ENCODE measurements at places on chromosomes 5 and 9.

GRCh38 chr9:29449306-29449705 lies 1876.0 kb upstream of the C9orf72 start:
- DNase-seq, result no peak

DNA sequence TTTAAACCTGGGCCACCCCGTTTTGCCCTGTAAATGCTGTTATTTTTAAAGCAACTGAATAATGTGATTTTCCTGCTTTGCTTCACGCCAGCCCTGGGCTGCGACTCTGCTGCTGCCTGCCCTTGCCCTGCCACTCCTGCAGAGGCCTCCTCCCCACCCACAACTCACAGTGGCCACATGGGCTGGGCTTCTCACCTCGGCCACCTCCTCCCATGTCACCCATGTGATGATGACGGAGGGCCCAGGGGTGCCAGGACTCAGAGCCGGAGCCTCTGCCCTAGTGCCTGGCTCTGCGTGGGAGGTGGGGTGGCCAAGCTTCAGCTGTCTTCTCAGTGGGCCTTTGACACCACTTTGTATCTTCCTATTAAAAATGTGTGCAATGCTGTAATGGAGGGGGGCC lies 48.1 kb upstream of the NKD2 start:
- DNase-seq, result no peak

DNA sequence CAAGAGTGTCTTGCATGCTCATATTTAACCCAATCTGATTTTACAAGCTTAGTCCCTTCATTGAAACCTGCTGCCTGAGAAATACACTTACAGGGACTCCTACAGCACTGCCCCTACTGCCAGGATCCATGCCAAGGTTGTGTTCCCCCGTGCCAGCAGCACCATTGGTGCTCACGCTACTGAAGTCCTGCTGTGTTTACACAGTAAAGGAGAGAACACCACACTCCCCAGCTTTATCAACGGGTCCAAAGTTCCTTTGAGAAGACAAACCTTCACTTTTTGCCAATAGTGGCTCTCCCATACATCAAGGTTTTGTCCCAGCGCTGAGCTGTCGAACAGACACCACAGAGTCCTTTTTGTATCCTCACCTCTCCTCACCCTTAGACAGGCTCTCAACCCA lies 155.1 kb upstream of the WWC1 start:
- DNase-seq, result no peak

- no peak for DNase-seq
Measured at GRCh38 chr5:54900984-54901725, 84.2 kb downstream of the ESM1 start.

DNA sequence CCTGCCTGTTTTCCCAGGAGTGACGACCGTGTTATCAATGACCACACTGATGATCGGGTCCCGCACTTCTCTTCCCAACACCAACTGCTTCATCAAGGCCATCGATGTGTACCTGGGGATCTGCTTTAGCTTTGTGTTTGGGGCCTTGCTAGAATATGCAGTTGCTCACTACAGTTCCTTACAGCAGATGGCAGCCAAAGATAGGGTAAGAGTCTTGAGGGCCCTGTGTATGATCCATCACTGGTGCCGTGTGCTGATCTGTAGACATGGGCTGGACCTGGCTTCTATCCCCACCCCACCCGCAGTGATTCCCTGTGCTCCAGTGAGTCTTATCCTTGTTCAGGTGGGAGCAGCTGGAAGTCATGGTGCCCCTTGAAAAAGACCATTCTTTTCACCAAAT lies 26.0 kb downstream of the GABRP start:
- no peak for DNase-seq

GRCh38 chr5:139862803-139863202 lies 67.2 kb downstream of the PSD2 start:
- no peak for DNase-seq

- no peak for DNase-seq
Measured at GRCh38 chr5:74221413-74221812, 419.1 kb downstream of the ENC1 start.

- DNase-seq, result no peak
Measured at GRCh38 chr9:110947491-110948044, 90.7 kb downstream of the LPAR1 start.

DNA sequence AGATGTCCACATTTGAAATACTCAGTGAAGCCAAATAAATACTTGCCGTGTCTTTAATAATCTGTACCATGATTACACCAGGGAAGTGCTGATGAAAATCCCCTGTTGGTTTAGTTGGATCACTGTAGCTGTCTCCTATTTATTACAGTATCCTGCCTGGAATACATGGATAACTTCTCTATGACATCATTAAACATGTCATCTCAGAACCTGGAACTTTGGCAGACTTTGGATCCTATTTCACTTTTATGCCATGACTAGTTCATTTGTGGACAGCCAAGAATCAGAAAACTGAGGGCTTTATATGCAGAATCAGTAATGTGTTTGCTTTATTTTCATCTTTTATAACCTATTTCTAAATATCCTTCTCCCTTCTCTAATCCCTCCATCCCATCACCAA lies at the start of gene TXNDC8:
Gene TXNDC8 (minus strand): TSS at position 137 of the 400 bp plus-strand sequence.
- DNase-seq, result no peak

DNA sequence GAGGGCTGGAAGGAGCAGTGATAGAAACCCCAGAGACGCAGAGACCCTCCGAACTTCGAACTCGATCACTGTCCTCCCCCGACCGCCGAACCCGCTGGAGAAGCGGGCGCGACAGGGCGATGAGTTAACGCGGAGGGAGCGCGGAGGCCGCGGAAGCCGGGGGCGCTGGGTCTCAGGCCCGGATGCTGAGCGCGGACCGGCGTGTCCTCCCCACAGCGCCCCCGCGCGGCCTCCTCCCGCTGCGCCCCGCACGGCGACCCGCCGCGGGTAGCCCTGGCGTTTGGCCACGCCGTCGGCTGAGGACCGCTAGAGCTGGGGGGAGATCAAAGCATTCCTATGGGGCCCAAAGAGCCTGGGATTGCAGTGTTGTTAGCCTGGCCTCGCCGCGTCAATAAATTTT lies 7.7 kb upstream of the DMRT2 start:
- no peak for DNase-seq

- DNase-seq, result no peak
Measured at GRCh38 chr9:111192650-111193049, 137.4 kb downstream of the OR2K2 start.

GRCh38 chr5:176444742-176445141 lies 3.4 kb upstream of the FAF2 start:
- no peak for DNase-seq

- no peak for DNase-seq
Measured at GRCh38 chr5:191036-191948, at the start of gene LRRC14B. Gene LRRC14B, plus strand, starts transcription at chr5:191495. Its CDS starts 44 bp downstream, at chr5:191539.

GRCh38 chr5:113267361-113267900 lies 167.4 kb downstream of the TSSK1B start:
- no peak for DNase-seq

GRCh38 chr9:16884373-16884772 lies 13.9 kb upstream of the BNC2 start:
- no peak for DNase-seq

DNA sequence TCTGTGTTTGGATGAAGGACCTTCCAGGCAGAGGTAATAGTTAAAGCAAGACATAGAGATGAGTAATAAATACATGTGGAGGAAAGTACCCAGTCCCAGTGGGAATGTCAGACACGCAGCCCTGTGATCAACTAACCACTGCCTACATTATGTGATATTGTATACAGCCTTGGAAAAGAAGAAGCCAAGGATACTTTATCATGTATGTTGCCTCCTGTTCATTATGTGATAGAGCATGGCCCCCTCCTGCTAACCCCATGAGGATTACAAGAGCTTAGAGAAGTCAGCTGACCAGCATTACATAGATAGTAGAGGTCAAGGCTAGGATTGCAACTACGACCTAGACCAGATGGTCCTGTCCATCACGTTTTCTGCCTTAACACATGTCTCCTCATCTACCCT lies 497.0 kb upstream of the TNC start:
- DNase-seq, result no peak

DNA sequence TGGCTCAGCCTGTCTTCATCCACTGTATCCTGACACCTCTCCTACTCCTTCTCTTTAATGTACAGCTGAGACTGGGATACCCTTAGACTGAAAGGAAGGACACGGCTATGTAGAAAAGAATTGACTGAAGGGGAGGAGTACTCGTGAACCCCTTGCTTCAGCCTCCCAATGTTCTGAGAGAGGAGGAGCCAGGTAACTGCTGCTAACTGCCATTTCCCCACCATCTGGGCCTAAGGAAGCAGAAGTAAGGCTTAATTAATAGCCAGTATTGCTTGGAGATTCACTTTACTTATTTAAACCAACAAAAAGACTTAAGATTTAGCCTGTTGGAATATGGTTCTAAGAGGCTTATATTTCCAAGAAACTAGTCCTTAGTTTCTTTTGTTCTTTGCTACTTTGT lies 18.8 kb upstream of the RGS3 start:
- no peak for DNase-seq

GRCh38 chr5:178454303-178454702 lies 135.9 kb downstream of the COL23A1 start:
- no peak for DNase-seq

GRCh38 chr5:14281746-14282181 lies 138.6 kb downstream of the TRIO start:
- DNase-seq, result no peak

GRCh38 chr9:102779356-102779755 lies 215.8 kb upstream of the CYLC2 start:
- no peak for DNase-seq

- DNase-seq, result no peak
Measured at GRCh38 chr5:22958462-22959262, 105.5 kb upstream of the CDH12 start.

DNA sequence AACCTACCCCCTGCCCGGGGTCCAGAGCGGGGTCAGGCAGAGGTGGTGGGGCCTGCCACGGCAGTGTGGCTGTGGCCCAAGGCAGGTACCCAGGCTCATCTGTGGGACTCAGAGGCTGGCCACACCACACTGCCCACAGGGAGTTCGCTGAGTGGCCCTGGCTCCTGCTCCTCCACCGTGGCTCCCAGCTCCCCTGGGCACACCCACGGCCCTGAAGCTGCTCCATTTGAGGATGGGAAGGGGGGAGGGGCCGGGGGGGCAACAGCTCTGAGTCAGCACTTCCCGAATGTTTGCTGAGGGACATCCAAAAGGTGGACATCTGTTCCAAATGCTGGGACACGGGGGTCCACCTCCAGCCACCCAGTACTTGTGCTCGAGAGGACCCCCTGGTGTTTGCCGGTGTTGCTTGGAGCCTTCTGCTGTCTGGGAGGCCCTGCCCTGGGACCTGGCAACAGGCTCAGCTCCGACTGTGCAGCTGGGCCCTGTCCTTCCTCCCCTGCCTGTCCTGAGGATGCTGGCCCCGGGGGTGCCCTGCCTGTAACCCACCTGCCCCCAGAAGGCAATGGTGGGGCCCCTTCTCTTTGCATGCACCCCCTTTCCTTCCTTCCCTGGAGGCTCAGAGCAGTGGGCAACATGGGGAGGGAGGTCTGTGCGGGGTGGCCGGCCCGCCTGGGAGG lies 2.5 kb upstream of the NRARP start:
- no peak for DNase-seq

- DNase-seq, result no peak
Measured at GRCh38 chr9:135049460-135049859, 38.0 kb upstream of the OLFM1 start.

GRCh38 chr9:93701494-93702218 lies 125.3 kb downstream of the PHF2 start:
- DNase-seq, result no peak

DNA sequence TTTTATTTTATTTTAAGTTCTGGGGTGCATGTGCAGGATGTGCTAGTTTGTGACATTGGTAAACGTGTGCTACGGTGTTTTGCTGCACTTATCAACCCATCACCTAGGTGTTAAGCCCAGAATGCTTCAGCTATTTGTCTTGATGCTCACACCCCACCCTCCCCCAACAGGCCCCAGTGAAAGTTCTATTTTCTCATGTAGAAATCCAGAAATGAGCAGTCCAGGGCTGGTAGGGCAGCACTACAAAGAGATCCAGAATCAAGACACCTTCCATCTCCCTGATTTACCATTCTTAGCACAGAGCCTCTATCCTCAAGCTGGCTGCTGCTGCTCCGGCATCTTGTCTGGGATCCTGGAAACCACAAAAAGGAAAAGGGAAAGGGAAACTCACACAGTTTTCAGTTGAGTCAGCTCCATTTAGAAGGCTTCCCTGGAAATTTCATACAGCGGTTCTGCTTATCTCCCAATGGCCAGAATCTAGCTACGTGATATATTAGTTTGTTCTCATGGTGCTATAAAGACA lies 85.4 kb upstream of the SMARCA2 start:
- DNase-seq, result no peak

DNA sequence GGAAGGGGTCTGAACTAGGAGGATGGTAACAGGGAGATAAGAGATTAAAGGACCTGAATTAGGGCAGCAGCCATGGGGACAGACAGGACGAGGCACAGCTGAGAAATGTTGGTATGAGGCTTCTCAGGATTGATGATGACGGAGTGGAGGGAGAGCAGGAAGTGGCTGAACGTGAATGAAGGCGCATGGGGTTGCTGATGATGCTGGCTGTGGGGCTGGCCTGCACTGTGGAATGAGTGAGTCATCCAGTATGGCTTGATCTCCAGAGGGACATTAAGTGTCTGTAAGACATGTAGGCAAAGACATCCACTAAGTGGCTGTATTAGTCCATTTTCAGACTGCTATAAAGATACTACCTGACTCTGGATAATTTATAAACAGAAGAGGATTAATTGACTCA lies 256.4 kb downstream of the ICE1 start:
- DNase-seq, result no peak

DNA sequence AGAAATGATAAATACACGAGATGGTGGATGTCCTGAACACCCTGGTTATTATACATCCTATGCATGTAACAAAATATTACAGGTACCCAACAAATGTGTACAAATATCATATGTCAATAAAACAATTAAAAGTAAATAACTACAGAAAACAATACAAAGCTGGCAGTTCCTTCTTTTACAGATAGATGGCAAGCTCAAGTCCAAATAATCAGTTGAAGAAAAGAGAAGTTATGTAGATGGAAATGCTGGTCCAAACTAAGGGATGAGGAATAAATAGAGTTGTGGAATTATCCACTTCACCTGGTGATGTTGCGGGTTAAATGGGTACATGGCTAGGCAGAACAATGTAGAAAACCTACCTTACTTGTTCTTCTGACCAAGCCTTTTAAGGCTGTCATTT lies 79.4 kb downstream of the PALM2AKAP2 start:
- DNase-seq, result no peak

DNA sequence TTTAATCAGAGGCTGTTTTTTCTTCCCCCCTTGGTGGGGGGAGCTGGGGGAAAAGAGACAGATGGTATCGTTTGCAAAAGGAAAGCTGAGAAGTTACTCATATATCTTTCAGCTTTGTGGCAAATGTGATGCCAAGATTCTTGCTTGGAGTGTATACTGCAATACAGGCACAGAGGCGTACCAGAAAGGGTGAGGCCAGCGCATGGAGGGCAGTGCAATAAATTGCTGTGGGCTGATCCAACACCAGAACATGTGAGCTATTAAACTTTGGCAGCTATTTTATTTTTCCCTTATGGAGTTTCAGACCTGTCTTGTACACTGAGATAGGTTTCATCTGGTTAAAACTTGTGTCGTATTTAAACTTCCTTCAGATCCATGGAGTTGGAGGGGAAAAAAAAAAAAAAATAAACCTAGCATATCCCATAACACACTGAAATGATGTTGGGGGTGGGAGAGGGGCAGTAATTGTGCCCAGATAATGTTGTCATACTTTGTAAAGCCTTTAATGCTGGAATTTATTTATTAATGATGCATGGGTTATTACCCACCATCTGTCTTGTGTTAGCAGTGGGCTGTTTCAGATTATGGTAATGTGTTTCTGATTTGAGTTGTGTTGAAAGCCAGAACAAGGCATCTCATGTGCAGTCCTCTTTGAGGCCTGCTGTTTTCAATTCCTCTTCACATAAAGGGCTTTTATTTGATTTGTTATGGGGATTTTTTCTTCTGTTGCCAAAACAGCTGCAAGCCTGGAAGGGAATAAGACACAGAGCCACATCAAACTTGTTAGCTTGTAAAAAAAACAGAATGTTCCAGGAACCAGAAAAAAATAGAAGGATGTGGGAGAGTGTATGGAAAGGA lies 891.3 kb downstream of the TLE1 start:
- DNase-seq, result no peak

Data from CD4-positive, alpha-beta T cell treated with Interleukin-10 for 1 hour (primary cell).